ENCODE measurements at places on chromosomes 3 and 15. TPM values are rescaled to one million over a fixed set of nuclear protein-coding genes. Genes with fewer than 3 reads are reported as not detected.

RASL12 gene
- not detected for total RNA-seq

TGM5 gene
- total RNA-seq: 0.11 TPM

SSR3 gene
- total RNA-seq: 113 TPM

DNA sequence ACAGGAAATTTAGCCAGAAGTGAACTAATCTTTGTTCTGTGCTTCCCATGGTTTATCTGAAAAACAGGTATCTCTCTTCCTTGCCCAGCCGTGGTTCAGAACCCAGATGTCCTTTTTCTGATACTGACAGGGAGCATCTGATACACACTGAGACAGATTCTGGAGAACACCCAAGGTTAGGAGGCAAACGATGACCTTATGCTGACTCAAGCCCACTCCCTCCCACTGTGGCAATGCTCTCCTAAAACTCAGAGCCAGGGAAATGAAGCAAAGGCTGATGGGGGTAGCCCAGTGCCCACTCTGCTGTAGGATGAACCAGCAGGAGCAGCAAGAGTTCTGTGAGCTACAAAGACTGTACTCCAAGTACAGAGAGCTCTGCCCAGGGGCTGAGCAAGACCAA, 225.1 kb downstream of the NTRK3 start:
- H3K36me3 ChIP-seq: no peaks in the 10 kb centered on the region
- H3K4me1 ChIP-seq: peaks cover under 1% of the 10 kb centered on the region
- H3K4me3 ChIP-seq: no peak overlapping the region
- no peak for DNase-seq

DNA sequence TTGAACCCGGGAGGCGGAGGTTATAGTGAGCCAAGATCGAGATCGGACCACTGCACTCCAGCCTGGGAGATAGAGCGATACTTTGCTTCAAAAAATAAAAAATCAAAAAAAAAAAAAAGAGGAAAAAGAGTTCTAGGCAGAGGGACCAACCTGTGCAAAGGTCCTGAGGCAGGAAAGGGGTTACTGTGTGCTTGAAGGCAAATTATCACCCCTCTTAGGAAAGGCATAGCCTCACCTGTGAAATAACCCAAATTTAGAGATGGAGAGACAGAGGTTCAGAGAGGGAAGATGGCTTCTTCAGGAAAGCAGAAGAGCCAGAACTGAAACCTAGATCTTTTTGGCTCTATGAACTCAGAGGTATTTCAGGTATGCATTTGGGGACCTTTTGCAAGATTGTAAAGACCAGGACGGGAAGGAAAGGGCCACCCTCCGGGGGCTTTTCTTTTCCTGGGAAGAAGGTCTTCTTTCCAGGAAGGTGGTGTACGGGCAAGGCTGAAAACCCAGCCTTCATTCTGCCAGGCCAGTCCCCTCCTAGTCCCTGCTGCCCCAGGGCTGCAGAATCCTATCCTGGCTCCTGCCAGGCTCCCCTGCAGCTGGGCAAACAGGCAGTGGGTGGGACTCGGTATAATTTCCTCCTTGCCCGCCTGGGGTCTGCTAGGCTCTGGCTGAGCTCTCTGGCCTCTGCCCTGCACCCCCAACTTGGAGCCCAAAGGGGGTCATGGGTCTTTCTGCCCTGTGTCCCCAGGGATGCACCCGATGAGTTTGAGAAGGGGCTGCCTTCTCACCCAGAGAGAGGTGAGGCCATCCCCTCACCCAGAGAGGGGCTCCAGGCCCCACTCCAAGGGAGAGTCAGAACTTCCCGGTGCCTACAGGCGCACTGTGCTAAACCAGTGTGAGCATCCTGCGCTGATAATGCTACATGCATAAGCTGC, 14.4 kb upstream of the CSK start:
- no peak overlapping the region for H3K4me3 ChIP-seq
- peaks cover 14% of the 10 kb centered on the region for H3K4me1 ChIP-seq
- H3K36me3 ChIP-seq: no peaks in the 10 kb centered on the region

GRCh38 chr3:117567382-117567781, 857.8 kb downstream of the TUSC7 start:
- H3K36me3 ChIP-seq: no peaks in the 10 kb centered on the region
- no peaks in the 10 kb centered on the region for H3K4me1 ChIP-seq
- H3K27ac ChIP-seq: no peak overlapping the region
- H3K4me3 ChIP-seq: no peak overlapping the region

DNA sequence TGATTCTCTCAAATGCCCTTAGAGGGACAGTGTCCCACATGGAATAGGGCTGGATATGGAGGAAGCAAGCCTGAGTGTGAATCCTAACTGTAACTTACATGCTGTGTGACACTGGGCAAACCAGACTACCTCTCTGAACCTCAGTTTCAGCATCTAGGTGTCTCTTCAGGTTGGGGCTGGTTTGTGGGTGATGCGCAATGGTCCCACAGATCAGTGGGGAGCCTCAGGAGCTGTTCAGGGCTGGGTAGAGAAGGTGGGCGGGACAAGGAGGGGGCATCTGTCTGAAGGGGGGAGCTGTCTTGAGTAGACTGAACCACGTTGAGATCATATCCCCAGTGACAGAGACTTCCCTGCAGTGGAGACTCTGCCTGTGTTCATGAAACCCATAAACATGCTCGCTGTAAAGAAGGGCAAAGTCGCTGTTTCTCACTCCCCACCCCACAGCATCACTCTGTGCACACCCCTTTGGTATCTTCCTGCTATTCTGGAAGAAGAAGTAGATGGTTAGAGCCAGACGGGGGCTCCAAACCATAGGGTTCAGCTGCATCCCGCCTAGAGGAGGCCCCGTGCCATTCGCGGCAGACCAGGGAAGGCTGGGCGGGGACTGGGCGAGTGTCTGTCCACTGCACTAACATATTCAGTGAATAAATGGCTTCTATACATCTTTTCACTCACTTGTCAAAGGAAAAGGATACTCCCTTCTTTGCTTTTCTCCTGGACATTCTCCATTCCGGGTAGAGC, 28.4 kb downstream of the SRPRB start:
- H3K4me1 ChIP-seq: no peaks in the 10 kb centered on the region
- H3K4me3 ChIP-seq: no peak overlapping the region
- H3K27ac ChIP-seq: no peak overlapping the region

- peaks cover 6% of the 10 kb centered on the region for H3K4me1 ChIP-seq
- no peak for DNase-seq
- H3K36me3 ChIP-seq: no peaks in the 10 kb centered on the region
Measured at GRCh38 chr3:36957862-36958686, 13.2 kb upstream of the TRANK1 start.

GRCh38 chr3:130014526-130014925, 40.0 kb downstream of the TRH start:
- no peak overlapping the region for H3K4me3 ChIP-seq
- no peak overlapping the region for H3K27ac ChIP-seq
- H3K27me3 ChIP-seq: peaks cover 2% of the 10 kb centered on the region

DNA sequence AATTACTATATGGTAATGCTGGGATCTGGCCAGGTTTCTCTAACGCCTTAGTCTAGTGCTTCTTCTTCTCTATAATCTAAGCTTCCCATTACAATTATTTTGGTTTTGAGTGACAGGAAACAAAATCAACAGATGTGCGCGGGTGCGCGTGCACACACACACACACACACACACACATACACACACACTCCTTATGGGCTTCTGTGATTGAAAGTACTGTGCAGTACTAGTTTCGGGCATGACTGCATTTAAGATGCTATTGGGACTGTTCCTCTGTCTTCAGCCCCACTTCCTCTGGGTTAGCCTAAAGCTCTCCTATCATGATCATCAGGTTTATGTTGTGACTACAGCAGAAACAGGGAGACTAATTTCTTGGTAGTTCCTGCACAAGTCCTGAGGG, 32.2 kb downstream of the EPHB1 start:
- no peaks in the 10 kb centered on the region for H3K4me1 ChIP-seq
- DNase-seq: no peak
- no peak overlapping the region for H3K27ac ChIP-seq
- peaks cover 18% of the 10 kb centered on the region for H3K27me3 ChIP-seq
- H3K36me3 ChIP-seq: no peaks in the 10 kb centered on the region
- H3K4me3 ChIP-seq: no peak overlapping the region

- no peak overlapping the region for H3K27ac ChIP-seq
- no peaks in the 10 kb centered on the region for H3K36me3 ChIP-seq
- no peak overlapping the region for H3K4me3 ChIP-seq
- no peak for DNase-seq
- H3K27me3 ChIP-seq: no peaks in the 10 kb centered on the region
Measured at GRCh38 chr3:99551520-99551919, 86.9 kb upstream of the COL8A1 start.

DNA sequence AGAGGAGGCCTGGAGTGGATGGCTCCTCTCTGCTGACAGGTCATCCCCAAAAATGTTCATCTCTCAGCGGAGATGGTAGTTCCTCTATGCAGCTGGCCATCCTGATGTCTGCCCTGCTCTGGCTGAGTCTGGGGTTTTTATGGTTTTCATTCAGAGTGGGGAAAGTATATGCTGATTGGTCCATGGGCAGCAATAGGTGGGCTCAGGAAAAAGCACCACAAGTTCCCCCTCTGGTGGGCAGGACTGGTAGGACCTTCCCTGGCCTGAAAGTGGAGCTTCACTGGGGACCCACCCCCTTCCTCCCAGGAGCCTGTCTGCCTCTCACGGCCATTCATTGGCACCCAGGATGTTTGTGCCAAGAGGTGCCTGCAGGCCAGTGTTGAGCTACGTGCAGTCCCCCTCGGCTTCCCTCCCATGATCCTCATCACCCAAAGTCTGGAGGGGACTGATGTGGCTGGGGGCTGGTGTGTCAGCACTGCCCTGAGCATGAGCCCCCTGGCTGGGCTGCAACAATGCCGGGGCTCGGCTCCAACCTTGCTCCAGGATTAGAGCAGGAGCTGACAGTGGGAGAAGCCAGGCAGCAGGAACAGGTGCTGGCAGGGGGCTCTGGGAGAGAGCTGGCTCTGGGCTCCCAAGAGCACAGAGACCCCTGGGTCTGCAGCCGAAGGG, 13.1 kb upstream of the BLOC1S6 start:
- DNase-seq: no peak
- no peaks in the 10 kb centered on the region for H3K36me3 ChIP-seq
- H3K27ac ChIP-seq: no peak overlapping the region
- no peaks in the 10 kb centered on the region for H3K4me1 ChIP-seq
- H3K4me3 ChIP-seq: no peak overlapping the region
- H3K27me3 ChIP-seq: peaks cover 22% of the 10 kb centered on the region

DNA sequence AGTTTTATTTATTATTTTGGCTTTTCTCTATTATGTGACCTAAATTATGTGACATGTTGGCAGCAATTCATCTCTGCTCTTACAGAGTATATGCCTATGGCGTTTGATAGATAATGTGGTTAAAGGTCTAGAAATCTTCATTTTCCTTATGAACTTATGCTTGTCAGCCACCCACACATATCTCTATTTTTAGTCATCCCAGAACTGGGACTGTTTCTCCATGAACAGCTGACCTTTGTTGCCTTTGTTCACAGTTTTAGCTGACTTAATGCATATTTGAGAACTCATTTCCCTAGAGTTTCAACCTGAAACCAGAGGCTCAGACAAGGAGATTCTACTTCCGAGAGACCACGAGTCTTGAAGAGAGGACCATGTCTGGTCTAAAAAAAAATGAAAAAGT, 176.5 kb downstream of the RAP2B start:
- H3K36me3 ChIP-seq: no peaks in the 10 kb centered on the region

DNA sequence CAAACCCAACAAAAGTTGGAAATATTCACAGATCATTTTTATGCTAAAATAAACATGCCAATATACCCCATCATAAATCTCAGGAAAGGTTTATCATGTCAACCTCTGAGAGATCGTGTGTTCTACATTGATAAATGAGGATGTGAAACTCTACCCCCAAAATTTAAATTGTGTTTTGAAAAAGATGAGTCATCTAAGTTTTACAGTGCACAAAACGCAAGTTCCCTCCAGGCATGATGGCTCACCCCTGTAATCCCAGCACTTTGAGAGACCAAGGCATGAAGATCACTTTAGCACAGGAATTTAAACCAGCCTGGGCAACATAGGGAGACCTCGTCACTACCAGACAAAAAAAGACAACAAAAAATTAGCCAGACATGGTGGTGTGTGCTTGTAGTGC, 1487.0 kb upstream of the GBE1 start:
- DNase-seq: no peak
- peaks cover 2% of the 10 kb centered on the region for H3K36me3 ChIP-seq
- H3K27me3 ChIP-seq: no peaks in the 10 kb centered on the region
- no peaks in the 10 kb centered on the region for H3K4me1 ChIP-seq

DNA sequence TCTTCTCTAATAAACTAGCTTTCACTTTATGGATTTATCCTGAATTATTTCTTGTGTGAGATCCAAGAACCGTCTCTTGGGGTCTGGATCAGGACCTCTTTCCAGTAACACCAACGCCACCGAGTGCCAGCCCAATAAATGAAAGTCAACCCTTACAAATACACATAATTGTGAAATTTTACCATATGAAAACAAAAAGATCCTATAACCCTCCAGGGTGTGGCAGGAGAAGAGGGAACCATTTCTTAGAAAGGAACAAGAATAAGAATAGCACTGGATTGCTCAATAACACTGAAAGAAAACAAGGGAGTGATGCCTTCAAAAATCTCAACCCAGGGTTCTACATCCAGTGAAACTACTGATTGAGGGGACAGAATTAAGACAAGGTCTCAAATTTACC, 51.6 kb upstream of the ACKR4 start:
- H3K36me3 ChIP-seq: peaks cover 22% of the 10 kb centered on the region
- DNase-seq: no peak
- H3K27me3 ChIP-seq: no peaks in the 10 kb centered on the region
- peaks cover 40% of the 10 kb centered on the region for H3K4me1 ChIP-seq
- H3K4me3 ChIP-seq: no peak overlapping the region

GRCh38 chr3:145422556-145422955, 738.4 kb downstream of the PLOD2 start:
- H3K4me3 ChIP-seq: no peak overlapping the region
- H3K36me3 ChIP-seq: no peaks in the 10 kb centered on the region
- H3K27ac ChIP-seq: no peak overlapping the region
- DNase-seq: no peak
- no peaks in the 10 kb centered on the region for H3K4me1 ChIP-seq

DNA sequence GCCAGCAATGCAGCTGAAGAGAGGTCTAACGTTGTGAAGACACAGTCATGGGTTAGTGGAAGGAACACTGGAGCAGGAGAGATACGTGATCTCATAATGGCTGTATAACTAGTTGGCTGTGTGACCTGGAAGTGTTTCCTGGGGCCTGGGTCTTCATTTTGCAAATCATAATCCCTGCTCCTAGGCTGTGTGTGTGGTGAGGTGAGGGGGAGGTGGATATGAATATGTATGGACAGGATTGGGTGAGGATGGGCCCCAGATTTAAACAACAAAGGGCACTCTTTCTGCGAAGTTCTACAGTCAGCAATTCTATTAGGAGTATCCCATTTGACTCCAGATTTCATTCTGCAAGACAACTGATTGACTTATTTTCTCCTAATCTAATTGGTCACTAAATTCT, 41.3 kb downstream of the ANKRD28 start:
- no peak overlapping the region for H3K27ac ChIP-seq
- DNase-seq: no peak
- H3K4me3 ChIP-seq: no peak overlapping the region
- peaks cover 18% of the 10 kb centered on the region for H3K36me3 ChIP-seq
- H3K27me3 ChIP-seq: no peaks in the 10 kb centered on the region
- H3K4me1 ChIP-seq: peaks cover 6% of the 10 kb centered on the region

DNA sequence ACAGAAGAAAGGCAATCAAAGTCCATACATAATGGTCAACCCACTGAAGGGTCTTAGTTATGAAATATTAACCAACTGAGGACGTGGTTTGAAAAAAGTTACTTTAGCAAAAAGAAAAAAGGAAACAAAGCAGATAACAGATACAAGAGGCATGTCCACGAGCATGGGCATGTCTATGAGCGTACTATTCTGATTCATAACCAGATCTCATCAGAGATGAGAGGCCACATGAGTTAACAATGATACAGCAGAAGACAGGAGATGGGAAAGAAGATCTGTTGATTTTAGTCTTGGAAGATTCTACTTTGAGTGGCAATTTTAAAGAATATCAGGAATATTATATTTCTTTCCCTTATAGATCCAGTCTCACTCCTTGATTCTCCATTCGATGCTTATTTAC, 262.9 kb upstream of the SLITRK3 start:
- H3K4me1 ChIP-seq: no peaks in the 10 kb centered on the region
- no peak overlapping the region for H3K27ac ChIP-seq
- H3K27me3 ChIP-seq: no peaks in the 10 kb centered on the region
- H3K36me3 ChIP-seq: no peaks in the 10 kb centered on the region
- no peak overlapping the region for H3K4me3 ChIP-seq
- DNase-seq: no peak
